Suppressor macrophage treated with lipopolysaccharide for 1 hour (primary cell): ENCODE measurements at places on chromosomes 4 and X.

GRCh38 chrX:12363216-12363615, 224.9 kb downstream of the FRMPD4 start:
- DNase-seq, result no peak

DNA sequence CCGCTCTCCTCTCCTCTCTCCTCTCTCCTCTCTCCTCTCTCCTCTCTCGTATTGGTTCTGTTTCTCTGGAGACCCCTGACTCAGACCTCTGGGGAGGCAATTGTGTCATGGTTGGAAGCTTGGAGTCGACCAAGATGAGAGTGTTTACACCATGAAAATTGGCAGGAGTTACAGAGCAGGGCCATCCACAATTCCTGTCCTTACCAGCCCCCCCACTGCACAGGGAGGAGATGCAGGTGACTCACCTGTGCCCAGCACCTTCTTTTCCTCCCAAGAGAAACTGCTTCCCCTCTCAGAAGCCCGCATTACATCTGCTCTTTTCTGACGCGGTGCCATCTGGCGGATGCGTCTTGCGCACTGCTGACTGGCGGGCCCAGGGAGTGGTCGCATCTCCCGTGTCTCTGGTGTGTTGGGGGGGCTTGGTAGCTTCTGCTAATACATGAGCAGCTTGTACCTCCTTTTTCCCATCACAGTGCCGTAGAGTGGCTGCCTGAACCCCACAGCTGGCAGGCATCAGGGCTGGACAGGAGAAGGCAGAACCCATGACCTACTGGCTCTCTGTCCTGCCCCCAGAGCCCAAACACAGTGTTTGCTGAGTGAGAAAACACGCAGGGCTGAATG, 31.4 kb upstream of the GPR78 start:
- no peak for DNase-seq

DNA sequence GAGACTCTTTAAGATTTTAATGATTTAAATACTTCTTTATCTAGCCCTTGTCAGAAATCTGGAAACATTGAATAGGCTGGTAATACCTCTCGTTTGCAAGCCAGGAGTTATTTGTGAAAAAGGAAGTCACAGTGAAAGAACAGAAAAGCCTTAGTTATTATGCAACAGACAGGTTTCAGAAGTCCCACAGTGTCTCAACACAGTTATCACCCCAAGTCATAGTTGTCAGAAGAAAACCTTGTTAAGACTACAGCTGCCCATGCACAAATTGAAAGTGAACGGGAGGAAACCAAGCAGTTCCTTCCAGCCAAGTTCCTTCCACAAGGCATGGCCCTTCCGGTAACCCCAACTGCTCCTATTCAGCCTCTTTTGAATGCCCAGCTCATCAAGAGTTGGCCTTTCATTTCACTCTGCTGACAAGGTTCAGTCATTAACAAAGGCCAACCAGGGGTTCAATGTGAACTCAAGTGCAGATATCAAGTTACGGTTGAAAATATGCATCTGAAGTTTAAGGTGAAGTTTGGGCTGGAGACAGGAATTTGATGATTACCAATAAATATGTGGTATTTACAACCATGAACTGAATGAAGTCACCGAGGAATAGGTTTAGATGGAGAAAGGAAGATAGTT, 15.6 kb downstream of the ALPK1 start:
- DNase-seq, result peak; percentile 85

DNA sequence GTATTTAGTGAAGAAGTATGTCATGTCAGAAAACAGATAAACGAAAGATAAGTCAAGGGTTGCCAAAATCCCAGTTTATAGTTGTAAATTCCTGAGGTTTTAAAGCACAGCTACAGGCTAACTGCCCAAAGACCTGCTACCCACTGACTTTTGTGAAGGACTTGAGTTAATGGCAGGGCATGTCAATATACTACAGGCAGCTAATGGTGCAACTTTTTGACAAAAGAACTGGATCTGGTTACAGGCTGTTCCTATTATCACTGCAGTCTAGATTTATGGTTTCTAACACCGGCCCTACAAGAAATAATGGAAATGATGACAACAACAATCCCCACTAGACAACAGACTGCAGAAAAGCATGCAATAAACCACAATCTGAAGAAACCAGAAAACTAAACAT, 6.4 kb downstream of the SCML2 start:
- no peak for DNase-seq

GRCh38 chrX:120824021-120824420, 51.6 kb downstream of the CT47B1 start:
- no peak for DNase-seq
